ENCODE measurements at places on chromosomes 4 and X.
A peak's percentile ranks its signal among the peaks of the same experiment; 100 is the strongest.

GRCh38 chr4:118969359-118969758 is 80.7 kb downstream of the SYNPO2 start:
- no peak for DNase-seq

DNA sequence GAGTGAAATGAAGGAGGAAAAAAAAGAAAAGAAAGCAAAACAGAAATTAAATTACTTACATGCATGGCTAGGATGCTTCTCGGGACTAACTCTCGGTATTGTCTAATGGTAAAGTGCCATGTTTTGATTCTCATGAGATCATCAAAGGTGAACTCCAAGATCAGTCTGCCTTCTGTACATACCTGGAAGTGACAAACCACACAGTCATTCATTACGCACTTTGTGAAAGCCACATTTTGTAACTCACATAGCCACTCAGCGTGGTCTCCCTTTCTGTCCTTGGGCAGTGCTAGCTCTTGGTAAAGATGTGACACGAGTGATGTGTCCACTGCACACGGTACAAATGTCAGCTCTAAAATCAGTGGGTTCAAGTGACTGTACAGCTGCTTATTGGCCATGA is 309.8 kb downstream of the LDB2 start:
- no peak for DNase-seq

DNA sequence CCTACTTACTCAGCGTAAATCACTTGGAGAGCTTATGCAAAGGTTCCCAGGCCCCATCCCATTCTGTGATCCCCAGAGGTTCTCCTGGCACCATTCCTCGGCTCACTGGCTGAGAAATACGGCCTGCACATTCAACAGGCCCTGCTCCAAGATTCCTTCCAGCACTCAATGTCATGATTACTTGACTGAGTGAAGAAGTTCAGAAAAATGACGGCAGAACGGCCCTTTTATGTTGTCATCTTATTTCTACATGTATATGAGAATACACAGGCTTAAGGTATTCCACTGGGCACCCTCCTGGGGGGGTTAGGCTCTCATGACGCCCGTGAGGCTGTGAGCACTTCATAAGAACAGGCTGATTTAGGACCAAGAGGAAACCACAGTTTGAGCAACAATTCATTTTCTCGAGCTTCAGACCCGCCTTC is 190.6 kb downstream of the NSUN7 start:
- no peak for DNase-seq

GRCh38 chr4:61152433-61152832 is 47.7 kb upstream of the ADGRL3 start:
- DNase-seq, result no peak

- peak; percentile 58 for DNase-seq
Measured at GRCh38 chr4:185811509-185812364, at the start of gene SORBS2. Gene SORBS2, minus strand, starts transcription at chr4:185812194. Its CDS starts 121,623 bp downstream, at chr4:185690571.

GRCh38 chr4:64889906-64890610 is 480.8 kb upstream of the TECRL start:
- DNase-seq, result no peak

DNA sequence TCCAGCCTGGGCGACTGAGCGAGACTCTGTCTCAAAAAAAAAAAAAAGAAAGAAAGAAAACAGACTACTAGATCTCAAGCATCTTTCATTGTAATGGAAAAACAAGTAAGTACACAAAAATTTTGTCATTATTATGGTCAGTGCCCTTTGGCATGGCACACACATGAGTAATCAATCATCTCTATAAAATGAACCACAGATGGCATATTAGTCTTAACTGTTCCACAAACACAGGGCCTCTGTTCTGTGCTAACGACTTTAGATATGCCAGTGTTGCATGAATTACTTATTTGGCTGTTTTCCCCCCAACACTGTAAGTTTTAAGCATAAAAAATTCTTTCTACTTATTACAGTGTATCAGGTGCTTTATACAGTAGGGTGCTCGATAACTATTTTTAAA is 90.4 kb downstream of the COX7B2 start:
- no peak for DNase-seq

DNA sequence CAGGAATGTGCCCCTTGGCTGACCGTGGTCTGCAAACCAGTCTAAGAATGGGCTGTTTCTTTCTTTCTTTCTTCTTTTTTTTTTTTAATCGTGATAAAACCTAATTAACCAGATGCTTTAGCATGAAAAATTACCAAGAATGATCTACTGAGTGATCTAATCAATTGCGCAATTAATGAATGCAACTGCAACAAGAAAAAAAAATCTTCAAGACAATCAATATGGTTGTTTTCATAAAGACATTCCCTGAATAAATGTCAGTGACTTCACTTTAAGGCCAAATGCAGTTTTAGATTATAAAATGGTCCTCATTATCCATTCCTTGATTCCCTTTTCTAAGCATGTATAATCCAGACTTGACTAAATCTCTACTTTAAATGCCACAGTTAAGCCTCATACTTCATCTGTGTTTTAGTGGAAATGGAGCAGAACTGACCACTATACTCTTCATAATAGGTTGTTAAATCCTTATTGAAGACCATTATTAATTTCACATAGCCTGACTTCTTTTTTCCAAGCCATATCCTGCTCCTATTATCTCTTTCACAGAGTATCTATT is 51.6 kb upstream of the SETD7 start:
- no peak for DNase-seq

GRCh38 chr4:121784401-121784800 is 16.7 kb upstream of the EXOSC9 start:
- DNase-seq, result no peak

GRCh38 chr4:165198329-165198728 is 9.0 kb upstream of the KLHL2 start:
- DNase-seq, result no peak

GRCh38 chr4:84944947-84945346 is 21.5 kb downstream of the WDFY3 start:
- DNase-seq, result no peak

GRCh38 chr4:52643785-52644244 is 15.3 kb downstream of the USP46 start:
- peak; percentile 45 for DNase-seq

GRCh38 chr4:52657292-52657617 is 1.8 kb downstream of the USP46 start:
- DNase-seq, result no peak

GRCh38 chr4:169689681-169690080 is 68.1 kb downstream of the HPF1 start:
- DNase-seq, result no peak

- no peak for DNase-seq
Measured at GRCh38 chr4:6231663-6232165, 31.4 kb upstream of the JAKMIP1 start.

GRCh38 chr4:128006592-128006991 is 41.4 kb downstream of the ABHD18 start:
- DNase-seq, result no peak

GRCh38 chrX:101785142-101785541 is 125.5 kb upstream of the ARMCX2 start:
- DNase-seq, result no peak

- no peak for DNase-seq
Measured at GRCh38 chr4:138311771-138312535, 69.8 kb upstream of the SLC7A11 start.

- no peak for DNase-seq
Measured at GRCh38 chr4:185786422-185786821, 25.6 kb downstream of the SORBS2 start.

DNA sequence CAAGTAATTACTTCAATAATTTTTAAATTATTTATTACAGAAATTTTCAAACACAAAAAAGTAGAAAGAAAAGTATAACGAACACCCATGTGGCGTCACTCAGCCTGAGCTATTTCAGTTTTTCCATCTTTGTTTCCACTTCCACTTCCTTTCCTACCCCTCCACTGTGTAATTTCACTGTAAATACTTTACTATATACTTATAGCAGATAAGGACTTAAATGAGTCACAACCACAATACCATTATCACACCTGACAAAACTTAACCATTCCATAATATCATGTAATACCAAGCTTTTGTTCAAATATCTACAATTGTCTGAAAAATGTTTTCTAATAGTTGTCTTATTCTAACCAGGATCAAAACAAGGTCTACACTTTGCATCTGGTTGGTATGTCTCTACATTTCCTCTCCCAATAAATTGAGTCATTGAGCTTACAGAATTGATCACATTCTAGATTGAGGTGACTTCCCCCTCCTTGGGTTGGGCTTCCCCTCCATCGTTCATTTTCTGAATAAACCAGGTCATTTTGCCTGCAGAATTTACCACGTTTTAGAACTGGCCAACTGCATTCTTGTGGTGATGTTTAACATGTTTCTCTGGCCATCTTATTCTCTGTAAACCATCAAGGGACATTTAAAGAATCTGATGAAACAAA is 48.7 kb downstream of the ATP10D start:
- no peak for DNase-seq

DNA sequence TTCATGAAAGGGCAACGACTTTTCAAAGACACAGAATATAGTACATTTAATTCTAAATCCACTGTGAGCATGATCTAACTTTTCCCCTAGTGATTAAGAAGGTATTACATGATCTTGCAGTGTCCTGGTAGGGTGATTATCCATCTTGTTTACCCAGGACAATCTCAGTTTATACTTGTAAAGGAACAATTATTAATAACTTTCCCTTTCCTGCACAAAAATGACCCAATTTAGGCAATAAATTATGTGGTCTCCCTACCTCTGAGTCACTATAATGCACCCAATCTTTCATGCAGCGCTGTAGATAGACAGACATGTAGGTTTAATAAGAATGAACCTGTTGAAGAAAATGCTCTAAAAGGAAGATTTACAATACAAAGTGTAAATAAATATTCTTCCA is 22.7 kb downstream of the UNC5C start:
- no peak for DNase-seq

GRCh38 chr4:24032371-24032989 is 142.6 kb upstream of the PPARGC1A start:
- DNase-seq, result no peak

DNA sequence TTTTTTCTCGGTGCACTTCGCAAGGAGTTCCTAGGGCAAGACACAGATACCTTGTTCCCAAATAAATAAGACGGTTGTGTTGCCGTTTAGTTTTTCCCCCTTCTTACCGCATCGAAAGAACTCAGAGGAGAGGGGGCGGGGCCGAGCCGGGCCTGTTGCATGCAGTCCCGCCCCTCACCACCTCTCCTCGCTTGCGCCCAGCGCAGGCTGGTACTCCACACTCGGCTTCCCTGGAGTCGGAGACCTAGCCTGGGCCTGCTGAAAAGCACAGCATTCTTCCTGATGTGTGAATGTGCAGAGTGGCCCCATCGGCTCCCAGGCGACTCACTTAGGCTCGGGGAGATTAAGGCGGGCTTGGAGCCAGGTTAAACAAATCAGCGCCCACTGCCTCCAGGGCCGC is 26.1 kb upstream of the VMA21 start:
- no peak for DNase-seq

DNA sequence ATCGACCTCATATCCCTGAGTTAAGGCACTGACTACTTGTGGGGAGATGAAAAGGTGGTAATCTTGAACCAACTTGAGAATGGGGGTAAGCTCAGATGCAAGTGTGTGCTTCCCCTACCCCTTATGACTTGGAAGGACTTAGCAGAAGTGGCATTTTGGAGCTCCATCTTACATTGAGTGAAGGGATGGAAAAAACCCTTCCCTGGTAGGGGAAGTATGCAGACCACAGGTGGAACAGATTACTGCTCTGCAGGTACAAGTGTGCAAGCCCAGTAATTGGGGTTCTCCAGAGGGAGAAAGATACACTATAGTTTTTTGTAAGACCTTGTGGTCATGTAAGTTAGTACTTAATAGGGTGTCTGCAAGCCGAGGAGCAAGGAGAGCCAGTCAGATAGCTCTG is 12.2 kb upstream of the WDR1 start:
- DNase-seq, result no peak

DNA sequence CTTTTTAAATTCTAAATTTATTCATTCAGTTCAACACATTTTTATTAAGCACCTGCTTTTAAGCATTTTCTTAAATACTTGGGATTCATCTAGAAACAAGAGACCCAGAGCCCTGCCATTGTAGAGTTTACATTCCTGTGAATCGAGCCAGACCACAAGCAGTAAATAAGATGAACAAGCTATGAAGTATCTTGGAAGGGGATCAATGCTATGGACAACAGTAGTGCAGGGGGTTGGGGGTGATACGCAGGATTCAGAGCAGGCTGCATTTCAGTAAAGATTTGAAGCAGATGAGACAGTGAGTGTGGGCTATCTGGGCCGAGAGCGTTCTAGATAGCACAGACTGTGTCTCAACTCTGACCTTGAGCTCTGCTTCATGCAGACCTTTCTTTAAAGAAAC is 35.1 kb downstream of the CLDN22 start:
- no peak for DNase-seq

DNA sequence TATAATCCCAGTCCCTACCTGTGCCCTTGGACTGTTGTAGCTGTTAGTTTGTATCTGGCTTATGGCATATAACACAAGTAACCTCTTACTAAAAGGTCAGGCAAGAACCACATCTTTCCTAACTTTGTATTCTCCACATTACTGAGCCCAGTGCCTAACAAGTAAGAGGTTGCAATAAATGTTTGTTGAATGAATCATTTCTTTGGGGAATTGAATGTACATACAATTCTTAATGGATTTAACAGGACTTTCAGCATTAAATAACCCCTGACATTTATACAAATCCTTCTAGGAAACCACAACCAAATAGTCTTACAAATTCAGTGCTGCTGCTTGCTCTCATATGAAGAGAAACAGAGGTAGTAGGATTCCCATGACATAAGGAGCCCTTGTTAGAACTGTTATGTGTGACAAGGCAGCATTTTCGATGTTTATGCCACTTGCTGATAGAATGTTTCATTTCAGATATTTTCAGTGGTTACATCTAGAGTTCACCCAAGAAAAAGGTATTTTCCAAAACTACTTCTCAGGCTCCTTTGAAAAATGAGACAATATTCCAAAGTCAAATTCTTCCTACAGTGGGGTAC is 62.0 kb downstream of the MBNL3 start:
- no peak for DNase-seq

- no peak for DNase-seq
Measured at GRCh38 chrX:72620550-72621145, 48.0 kb upstream of the HDAC8 start.

DNA sequence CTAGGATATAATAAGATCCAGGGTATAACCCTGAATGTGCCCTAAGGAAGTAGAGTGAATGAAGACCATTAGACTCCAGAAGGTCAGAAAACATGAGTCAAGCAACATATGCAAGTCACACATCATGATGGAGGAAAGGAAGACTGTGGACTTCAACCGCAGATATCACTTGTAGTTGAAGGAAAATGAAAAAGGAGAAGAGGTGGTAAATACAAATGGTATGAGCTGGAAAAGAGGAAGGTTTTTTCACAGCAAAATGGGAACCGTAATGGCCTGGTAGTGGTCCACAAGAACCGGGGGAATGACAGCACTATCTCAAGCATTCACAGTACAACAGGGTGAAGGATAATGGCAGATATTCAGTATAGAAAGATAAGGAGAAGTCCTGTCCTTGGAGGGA is 5.2 kb upstream of the SCFD2 start:
- DNase-seq, result no peak

DNA sequence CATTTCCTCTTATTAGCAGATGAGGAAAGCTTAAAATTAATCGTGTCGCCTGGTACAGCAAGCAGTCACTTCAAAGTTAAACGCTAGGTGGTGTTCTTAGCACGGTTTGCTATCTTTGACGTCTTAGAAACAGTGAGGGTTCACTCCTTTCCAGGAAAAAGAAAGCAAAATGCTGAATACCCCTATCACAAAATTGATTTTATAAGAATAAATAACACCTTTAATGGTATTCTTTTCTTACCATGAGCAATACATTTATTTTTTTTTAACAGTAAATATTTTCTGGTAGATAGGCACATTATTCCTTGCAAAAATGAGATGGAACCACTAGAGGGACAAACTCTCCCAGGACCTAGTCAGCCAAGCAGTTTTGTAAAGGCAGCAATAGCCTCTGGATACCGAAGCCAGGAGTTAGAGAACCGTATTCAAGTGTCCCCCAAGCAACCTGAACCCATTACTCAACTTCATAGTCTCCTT is 153.9 kb downstream of the KDR start:
- DNase-seq, result peak; percentile 81
